ENCODE measurements at places on chromosomes 4 and X. TPM values are rescaled to one million over a fixed set of nuclear protein-coding genes. Genes with fewer than 3 reads are reported as not detected.

Gene RAB9B
- total RNA-seq: 2.1 TPM

Gene DGKK
- total RNA-seq: not detected

Gene ATP2B3
- under 0.01 TPM for total RNA-seq

Gene OTUD6A
- total RNA-seq: not detected

Gene RASGEF1B
- 1.7 TPM for total RNA-seq

Gene SHROOM4
- total RNA-seq: 3.3 TPM

Gene STATH
- total RNA-seq: not detected

Gene IL13RA1
- total RNA-seq: 128 TPM
